ENCODE measurements at places on chromosomes 3 and 15.

GRCh38 chr3:45763303-45763675 is 33.0 kb downstream of the SLC6A20 start:
- DNase-seq: no peak

DNA sequence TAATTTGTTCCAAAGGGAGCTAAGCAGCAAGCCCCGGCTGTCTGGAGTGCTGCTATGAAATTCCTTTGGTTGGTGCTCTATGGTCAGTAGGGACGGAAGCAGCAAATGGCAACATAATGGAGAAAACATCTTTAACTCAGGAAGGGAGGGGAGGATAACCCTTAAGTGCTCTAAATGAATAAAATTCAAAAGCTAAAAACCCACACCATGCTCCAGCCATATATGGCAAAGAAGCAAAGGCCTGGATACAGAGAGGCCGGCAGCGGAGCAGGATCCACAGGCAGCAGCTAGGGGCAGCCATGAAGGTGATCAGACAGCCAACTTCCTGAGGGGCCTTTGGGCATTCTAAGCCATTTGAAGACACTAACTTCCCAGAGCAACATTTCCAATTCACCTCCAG is 38.9 kb downstream of the IL17RD start:
- DNase-seq: no peak

DNA sequence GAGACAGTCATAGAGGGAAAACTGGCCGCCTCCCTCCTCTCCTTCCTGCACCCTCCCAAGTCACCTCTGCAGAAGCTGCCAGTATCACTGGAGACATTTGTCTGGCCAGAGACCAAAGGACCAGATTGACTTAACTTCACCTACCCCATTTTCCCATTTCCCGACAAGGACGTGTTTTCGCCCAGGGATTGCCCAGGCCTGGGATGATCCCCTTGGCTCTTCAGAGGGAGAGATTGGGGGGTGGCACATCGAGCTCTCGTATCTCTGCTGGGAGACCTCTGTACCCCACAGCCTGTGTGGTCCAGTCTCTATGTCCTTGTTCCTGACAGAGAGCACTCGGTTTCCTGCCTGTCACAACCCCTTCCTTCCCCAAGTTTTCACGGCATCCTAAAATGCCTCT is 31.4 kb downstream of the RGMA start:
- no peak for DNase-seq

DNA sequence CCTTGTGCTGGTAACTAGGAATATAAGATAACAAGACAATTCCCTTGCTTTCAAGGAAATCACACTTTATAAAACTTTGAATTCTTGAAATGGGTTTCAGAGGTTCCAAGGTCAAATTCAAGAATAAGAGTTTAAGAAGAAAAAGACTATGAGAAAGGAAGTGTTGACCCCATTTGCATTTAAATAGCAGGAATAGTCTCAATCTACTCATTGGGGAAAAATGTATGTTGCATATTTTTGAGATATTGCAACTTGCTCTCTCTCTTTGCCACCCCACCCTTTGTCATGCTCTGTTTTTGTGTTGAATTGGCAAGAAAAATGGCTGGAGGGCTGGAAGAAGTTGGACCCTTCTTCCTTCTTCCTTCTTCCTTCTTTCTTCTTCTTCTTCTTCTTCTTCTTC is 699.2 kb downstream of the TUSC7 start:
- DNase-seq: no peak

DNA sequence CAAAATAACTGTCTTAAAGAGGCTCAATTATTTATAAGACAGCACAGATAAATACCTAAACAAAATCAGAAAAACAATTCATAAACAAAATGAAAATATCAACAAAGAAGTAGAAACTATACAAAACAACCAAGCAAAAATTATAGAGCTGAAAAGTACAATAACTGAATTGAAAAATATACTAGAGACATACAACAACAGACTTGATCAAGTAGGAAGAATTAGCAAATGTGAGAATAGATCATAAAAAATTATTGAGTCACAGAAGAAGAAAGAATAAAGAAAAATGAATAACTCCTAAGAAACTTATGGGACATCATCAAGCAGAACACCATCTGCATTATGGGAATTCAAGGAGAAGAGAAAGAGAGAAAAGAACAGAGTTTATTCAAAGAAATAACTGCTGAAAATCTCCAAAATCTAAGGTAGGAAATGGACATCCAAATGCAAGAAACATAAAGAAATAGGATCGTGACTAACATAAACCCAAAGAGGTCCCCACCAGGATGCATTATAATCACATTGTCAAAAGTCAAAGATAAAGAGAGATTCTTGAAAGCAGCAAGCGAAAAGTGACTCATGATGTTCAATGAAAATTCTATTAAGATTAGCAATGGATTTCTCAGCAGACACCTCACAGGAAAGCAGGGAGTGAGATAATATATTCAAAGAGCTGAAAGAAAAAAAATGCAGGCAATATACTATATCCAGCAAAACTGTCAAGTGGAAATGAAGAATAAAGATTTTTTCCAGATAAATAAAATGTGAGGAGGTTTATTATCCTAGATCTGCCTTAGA is 85.9 kb downstream of the DCLK3 start:
- DNase-seq: no peak

- no peak for DNase-seq
Observed at GRCh38 chr3:138135146-138135832, 3.1 kb upstream of the A4GNT start.

DNA sequence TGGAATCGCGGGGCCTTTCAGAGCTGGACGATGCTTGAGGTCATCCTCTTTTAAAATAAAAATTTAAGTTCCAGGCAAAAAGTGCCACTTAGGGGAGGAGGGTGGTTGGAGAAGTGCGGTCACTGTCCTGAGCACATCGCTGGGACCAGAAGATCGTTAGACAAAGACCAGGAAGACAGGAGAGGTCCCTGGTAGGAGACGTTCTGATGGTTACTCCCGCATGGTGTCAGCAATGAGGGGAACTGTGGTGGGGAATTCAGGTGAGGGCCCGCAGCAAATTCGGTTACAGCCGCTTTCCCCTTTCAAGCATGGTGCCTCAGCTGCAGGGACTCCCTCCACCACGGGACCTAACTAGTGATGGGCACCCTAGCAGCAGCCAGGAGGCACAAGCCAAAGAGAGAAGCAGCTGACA is 1.0 kb upstream of the ISY1 start:
- no peak for DNase-seq

DNA sequence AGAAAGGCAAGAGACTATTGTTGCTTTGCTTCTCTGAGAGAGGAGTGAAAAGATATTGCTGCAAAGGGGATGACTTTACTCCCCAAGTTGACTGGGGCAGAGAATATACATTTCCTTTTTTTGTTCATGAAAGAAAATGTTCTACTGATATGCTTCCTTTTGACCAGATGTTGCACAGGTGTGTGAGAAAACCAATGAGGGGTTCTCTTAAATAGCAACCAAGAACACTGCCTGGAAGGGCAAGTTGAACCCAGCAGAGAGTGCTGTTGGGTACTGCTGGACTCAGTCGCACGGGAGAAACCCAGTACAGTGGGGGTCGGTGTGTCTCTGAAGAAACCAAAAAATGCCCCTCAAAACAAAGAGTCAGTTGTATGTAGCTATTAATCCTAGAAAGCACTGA is 101.2 kb downstream of the CHST2 start:
- no peak for DNase-seq

- no peak for DNase-seq
Observed at GRCh38 chr15:29465196-29465595, 195.6 kb upstream of the NSMCE3 start.
